Activated T-helper 1 cell treated with anti-CD3 and anti-CD28 coated beads, Interleukin-2, amount 50 U/mL, for 16 hours (primary cell): ENCODE measurements at places on chromosomes 2 and 18.

GRCh38 chr2:179017773-179018357, 32.1 kb downstream of the CCDC141 start:
- no peak for DNase-seq

- DNase-seq: no peak
Measured at GRCh38 chr2:128635361-128635900, 316.8 kb upstream of the HS6ST1 start.

GRCh38 chr2:176747506-176747905, 465.1 kb upstream of the HNRNPA3 start:
- DNase-seq: no peak

DNA sequence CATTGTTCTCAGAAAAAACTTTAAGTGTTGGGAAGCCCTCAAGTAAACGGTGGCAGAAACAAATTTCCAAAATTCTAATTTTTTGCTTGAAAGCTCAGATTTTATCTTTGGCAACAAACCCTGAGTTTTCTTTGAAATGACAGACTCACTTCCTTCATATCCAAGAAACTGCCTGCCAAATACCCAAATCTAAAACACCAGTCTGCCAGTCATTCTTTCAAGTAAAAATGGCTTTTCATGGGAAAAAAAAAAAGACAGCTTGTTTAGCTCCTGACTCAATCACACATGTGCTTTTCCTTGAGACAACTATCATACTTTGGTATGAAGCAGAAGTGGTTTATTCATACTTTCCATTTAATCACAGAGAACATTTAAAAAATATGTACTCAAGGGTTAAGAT, 40.6 kb upstream of the CSRNP3 start:
- DNase-seq: no peak

DNA sequence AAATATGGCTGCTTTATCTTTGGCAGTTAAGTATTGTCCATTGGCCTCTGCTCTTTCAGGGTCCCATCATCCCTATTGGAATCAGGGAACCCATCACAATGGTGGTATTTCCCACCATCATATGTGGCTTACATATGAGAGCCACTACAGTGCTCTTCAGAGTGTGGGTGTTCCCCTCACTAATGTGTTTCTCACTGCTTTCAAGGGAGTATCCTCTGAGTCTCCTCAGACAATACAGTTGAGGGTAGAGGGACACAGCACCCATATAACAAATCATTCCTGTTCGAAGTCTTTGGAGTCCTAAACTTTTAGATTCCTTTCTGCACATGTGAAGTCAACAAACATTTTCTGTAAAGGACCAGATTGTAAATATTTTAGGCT, 48.8 kb upstream of the DNAJC10 start:
- DNase-seq: no peak

GRCh38 chr2:135320465-135321355, 210.3 kb downstream of the ZRANB3 start:
- DNase-seq: no peak

GRCh38 chr2:240812721-240813120, 7.3 kb downstream of the KIF1A start:
- no peak for DNase-seq

- no peak for DNase-seq
Measured at GRCh38 chr2:99899882-99900281, 242.5 kb downstream of the AFF3 start.

GRCh38 chr18:26519114-26519513, 29.2 kb downstream of the KCTD1 start:
- DNase-seq: no peak

- no peak for DNase-seq
Measured at GRCh38 chr18:12975488-12975887, 15.7 kb upstream of the CEP192 start.

DNA sequence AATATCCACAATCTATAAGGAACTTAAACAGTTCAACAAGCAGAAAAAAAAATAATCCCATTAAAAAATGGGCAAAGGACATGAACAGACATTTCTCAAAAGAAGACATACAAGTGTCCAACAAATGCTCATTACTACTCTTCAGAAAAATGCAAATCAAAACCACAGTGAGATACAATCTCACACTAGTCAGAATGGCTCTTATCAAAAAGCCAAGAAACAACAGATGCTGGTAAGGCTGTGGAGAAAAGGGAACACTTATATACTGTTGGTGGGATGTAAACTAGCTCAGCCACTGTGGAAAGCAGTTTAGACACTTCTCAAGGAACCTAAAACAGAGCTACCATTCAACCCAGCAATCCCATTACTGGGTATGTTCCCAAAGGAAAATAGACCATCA, 7.2 kb upstream of the CRYGB start:
- DNase-seq: no peak

DNA sequence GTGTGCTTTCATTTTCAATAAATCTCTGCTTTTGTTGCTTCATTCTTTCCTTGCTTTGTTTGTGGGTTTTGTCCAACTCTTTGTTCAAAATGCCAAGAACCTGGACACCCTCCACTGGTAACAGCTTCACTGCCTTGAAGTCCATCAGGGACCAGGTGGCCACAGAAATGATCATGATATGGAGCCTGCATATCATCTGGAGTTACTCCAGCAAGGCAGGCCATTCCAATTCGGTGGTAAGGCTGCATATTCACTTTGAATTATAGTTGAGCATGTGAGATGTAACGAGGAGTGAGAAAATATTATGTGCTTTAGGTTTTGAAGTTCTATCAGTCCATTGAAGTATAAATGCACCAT, 26.3 kb upstream of the SPATA3 start:
- no peak for DNase-seq

- no peak for DNase-seq
Measured at GRCh38 chr2:172745636-172746035, 10.0 kb downstream of the RAPGEF4 start.

DNA sequence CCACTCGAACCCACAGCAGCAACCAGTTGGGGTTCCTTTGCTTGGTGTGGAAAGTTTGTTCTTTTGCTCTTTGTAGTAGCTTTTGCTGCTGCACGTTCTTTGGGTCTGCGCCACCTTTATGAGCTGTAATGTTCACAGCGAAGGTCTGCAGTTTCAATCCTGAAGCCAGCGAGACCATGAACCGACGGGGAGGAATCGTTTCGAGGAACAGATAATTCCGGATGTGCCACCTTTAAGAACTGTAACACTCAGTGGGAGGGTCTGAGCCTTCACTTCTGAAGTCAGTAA, 14.3 kb downstream of the GPR17 start:
- DNase-seq: no peak

DNA sequence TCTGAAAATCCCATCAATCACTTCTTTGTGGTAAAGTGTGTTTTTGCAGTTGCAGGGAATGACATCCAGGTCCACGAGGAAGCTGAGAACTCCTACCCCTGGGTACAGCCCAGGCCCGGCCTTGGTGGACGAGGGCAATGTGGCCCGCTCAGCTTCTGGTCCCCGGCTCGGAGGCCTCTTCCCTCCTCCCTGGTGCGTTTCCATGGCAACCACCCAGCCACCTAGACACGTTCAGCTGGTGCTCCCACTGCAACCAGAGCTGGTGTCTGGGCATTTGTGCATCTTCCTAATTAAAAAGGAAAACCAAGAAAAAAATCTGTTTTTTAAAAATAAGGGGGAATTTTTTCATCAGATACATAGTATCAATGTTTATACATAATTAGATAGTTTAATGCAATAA, 603.6 kb upstream of the SALL3 start:
- DNase-seq: no peak
